ENCODE measurements at places on chromosomes 3 and 15. TPM values are rescaled to one million over a fixed set of nuclear protein-coding genes. Genes with fewer than 3 reads are reported as not detected.

DNA sequence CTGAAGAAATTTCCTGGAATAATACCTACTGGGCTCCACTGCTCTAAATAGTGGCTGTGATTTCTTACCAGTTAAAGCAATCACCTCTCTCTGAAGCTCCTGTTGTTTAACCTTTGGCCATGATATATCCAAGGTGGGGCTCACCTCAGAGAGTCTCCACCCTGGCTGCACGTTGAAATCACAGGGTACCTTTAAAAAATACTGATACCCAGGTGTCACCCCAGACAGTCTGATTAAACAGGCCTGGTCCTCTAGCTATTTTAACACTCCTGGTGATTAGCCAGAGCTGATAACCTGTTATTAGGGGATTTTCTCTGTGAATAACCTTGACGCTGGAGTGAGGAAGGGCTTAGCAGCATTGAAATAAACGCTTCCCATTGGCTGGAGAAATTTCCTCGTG lies 22.3 kb upstream of the ZBTB38 start:
- DNase-seq, result no peak

DNA sequence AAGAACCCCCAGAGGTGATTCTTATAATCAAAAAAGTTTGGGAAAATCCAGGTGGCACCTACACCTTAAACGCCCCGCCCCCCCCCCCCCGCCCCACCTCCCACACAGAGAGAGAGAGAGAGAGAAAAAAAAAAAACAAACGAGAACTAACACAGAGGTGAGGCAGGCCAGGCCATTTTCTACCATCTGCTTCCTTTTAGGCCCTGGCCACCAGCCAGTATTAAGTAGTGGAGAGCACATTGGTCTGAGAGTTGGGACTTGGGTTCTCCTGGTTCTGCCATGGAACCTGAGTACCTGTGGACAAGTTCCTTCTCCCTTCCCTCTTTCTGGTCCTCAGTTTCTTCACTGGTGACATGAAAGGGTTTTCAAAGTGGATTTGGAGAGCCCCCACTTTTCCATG lies 60.6 kb downstream of the SLC6A11 start:
- no peak for DNase-seq

GRCh38 chr15:48532946-48533345 lies 112.6 kb downstream of the FBN1 start:
- no peak for DNase-seq

DNA sequence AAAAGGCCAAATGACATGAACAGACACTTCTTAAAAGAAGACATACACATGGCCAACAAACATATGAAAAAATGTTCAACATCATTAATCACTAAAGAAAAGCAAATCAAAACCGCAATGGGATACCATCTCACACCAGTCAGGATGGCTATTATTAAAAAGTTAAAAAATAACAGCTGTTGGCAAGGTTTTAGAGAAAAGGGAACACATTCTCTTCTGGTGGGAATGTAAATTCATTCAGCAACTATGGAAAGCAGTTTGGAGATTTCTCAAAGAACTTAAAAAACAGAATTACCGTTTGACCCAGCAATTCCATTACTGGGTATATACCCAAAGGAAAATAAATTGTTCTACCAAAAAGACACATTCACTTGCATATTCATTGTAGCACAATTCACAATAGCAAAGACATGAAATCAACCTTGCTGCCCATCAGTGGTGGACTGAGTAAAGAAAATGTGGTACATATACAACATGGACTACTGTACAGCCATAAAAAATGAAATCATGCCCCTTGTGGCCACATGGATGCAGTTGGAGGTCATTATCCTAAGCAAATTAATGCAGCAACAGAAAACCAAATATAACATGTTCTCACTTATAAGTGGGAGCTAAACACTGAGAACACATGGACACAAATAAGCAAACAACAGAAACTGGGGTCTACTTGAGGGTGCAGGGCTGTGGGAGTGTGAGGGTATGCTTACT lies 190.7 kb upstream of the MCTP2 start:
- no peak for DNase-seq

GRCh38 chr15:61153291-61153690 lies 75.8 kb downstream of the RORA start:
- DNase-seq, result no peak

- peak; percentile 97 for DNase-seq
Observed at GRCh38 chr3:98986073-98986472, 84.6 kb upstream of the DCBLD2 start.

DNA sequence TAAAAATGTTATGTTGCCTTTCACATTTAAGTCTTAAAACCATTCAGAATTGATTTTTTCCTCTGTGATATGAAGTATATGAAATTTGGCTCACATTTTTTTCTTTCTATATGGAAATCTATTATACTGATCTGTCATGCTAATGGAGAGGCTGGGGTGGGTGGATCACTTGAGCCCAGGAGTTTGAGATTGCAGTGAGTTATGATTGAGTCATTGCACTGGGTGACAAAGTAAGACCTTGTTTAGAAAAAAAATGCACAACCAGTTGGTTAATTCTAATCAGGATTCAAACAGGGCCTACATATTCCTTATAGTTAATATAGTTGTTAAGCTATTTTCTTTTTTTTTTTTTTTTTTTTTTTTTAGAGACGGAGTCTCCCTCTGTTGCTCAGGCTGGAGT lies 230.5 kb downstream of the MFSD1 start:
- no peak for DNase-seq

DNA sequence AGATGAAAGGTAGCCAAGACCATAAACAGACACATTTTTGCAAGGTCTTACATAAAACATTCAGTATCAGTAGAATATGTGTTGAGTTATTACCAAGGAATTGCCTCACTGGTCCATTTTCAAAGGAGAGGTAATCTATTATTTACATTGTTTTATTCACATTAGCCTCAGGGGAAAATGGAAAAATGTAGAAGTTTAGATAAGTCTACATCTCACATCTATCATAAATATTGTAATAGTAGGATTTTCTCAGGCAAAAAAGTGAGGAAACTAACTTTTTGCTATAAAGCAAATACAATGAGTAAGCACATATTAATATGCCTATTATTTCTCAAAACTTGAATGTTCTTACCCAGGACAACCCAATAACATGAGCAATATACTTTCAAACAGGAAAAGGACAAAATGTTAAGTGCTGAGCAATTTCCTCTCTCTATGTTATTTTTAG lies 184.6 kb upstream of the AGTR1 start:
- DNase-seq, result peak; percentile 50

- DNase-seq, result no peak
Observed at GRCh38 chr3:24688446-24689148, 193.9 kb upstream of the THRB start.

- DNase-seq, result no peak
Observed at GRCh38 chr3:140816372-140817195, 125.1 kb upstream of the SLC25A36 start.

DNA sequence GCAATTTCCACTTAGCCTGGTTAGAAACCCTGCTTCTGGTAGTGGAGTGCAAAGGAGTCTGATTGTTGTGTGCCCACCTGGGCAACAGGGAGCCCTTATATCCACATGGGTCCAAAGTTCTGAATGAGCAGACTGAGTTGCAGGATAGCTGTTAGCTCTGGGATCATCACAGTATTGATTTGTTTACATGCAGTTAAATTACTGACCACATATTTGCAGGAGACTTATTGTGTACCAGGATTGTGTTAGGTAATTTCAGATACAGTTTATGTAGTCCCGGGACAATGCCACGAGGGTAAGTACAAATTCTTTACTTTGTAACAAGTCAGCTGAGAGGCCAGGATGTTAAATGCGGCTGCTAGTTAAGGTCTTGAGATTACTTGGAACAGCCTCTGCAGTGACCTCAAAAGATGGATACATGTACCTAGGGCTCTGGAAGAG lies 18.8 kb downstream of the ARHGEF26 start:
- DNase-seq, result no peak

DNA sequence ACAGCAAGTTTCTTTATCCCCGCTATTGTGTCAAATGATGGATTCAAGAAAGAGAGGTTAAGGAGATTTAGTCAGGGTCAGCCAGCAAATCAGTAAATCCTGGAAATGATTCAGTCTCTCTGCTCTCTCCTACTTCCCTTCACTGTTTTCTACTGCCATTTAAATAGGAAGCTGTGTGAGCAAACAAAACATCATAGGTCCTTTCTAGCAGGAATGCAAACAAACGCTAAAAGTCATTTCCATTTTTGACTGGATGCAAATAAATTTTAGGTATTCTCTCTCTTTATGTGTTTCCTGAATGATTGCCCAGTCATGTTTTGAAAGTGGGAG lies 299.4 kb upstream of the RORA start:
- DNase-seq, result no peak

DNA sequence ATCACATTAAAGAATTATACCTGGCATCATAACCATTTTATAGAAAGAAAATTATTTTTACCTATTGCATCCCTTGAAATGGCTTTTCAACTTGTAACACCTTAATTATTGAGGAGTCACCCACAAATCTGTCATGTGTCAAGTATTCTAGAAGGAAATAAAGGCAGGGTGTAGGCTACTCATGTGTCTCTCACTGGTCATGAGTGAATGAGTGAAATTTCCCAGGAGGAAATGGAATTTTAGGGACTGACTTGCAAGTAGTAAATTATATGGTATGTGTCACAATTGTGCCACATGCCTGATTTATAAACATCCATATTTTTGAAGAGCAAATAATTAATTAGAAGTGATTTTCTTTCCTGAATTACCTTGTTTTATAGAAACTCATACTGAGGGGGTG lies 310.5 kb upstream of the ADAMTS9 start:
- DNase-seq, result no peak

- no peak for DNase-seq
Observed at GRCh38 chr15:59819092-59819491, 130.0 kb upstream of the BNIP2 start.

DNA sequence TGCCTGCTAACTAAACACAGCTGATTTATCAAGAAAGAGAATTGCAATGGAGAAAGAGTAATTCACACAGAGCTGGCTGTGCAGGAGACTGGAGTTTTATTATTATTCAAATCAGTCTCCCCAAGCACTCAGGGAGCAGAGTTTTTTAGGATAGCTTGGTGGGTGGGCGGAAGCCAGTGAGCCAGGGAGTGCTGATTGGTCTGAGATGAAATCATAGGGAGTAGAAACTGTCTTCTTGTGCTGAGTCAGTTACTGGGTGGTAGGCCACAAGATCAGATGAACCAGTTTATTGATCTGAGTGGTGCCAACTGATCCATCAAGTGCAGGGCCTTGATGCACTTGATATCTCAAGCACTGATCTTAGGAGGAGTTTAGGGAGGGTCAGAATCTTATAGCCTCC lies 891.9 kb upstream of the CADM2 start:
- no peak for DNase-seq

- DNase-seq, result no peak
Observed at GRCh38 chr3:63477494-63478129, 174.9 kb upstream of the SNTN start.

GRCh38 chr3:100265016-100265415 lies 4.2 kb downstream of the TBC1D23 start:
- DNase-seq, result no peak

- DNase-seq, result no peak
Observed at GRCh38 chr3:176577447-176577846, 619.8 kb downstream of the TBL1XR1 start.

DNA sequence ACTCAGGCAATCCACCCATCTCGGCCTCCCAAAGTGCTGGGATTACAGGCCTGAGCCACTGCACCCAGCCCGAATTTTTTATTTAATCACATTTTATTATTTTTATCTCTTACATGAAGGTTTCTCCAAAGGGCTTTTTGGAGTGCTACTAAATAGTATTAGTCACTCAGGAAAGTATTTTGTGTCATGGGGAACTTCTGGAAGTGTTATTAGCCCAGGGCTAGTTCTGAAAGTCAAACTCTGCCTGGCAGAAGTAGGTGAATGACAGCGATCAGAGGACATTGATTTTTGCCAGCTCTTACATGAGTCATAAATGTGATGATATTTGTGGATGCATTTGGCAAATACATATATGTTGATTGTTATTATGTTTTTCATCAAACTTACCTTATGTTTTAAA lies 48.7 kb downstream of the ZPLD1 start:
- DNase-seq, result no peak

DNA sequence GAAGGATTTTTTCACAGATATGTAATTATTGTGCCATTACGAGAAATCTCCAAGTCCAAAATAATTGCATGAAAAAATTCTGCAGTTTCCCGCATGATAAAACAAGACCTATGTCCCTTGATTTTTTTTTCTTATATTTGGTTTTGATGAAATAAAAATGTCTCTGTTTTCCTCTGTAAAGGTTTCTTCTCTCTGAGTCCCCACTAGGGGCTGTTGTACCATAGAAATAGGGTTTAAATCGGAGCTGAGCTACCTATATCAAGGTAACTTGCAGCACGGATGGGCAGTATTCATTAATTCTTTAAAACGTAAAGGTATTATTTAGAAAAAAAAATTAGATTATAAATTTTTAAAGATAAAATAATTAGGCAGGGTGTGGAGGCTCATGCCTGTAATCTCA lies 66.6 kb upstream of the IGF1R start:
- no peak for DNase-seq

GRCh38 chr3:125143982-125144652 lies 68.4 kb downstream of the SLC12A8 start:
- no peak for DNase-seq

GRCh38 chr3:50380405-50381085 lies 21.2 kb upstream of the TMEM115 start:
- no peak for DNase-seq

GRCh38 chr3:114128826-114129225 lies 50.0 kb downstream of the DRD3 start:
- no peak for DNase-seq

- no peak for DNase-seq
Observed at GRCh38 chr3:108728105-108728504, 29.1 kb downstream of the RETNLB start.

GRCh38 chr3:14570089-14570488 lies 29.9 kb upstream of the GRIP2 start:
- no peak for DNase-seq

DNA sequence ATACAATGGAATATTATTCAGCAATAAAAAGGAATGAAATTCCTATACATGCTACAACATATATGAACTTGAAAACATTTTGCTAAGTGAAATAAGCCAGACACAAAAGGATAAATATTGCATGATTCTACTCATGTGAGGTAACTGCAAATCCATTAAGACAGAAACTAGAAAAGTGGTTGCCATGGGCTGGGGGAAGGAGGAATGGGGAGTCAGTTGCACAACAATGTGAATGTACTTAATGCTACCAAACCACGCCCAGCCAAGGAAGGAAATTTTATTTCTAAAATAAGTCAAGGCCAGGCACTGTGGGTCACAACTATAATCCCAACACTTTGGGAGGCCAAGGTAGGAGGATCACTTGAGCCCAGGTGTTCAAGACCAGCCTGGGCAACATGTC lies 9.8 kb upstream of the GMPPB start:
- no peak for DNase-seq

- DNase-seq, result peak; percentile 72
Observed at GRCh38 chr3:152222327-152222726, 46.4 kb upstream of the MBNL1 start.

Gene SLC9C1
- not detected for polyA plus RNA-seq

Gene CAMKV
- not detected for polyA plus RNA-seq

Gene MRPL46
- polyA plus RNA-seq, result 28.1 TPM

Gene SNX22
- polyA plus RNA-seq, result 0.04 TPM

Gene CASR
- polyA plus RNA-seq, result not detected

Gene PDZRN3
- 10.3 TPM for polyA plus RNA-seq

Gene CFAP100
- not detected for polyA plus RNA-seq

Gene CHST13
- not detected for polyA plus RNA-seq

Gene GOLGA6B
- not detected for polyA plus RNA-seq

Gene ZNF620
- 0.48 TPM for polyA plus RNA-seq

Gene ANKUB1
- not detected for polyA plus RNA-seq

Gene WWTR1
- 65.3 TPM for polyA plus RNA-seq
